ENCODE measurements at places on chromosomes 2 and 18.

DNA sequence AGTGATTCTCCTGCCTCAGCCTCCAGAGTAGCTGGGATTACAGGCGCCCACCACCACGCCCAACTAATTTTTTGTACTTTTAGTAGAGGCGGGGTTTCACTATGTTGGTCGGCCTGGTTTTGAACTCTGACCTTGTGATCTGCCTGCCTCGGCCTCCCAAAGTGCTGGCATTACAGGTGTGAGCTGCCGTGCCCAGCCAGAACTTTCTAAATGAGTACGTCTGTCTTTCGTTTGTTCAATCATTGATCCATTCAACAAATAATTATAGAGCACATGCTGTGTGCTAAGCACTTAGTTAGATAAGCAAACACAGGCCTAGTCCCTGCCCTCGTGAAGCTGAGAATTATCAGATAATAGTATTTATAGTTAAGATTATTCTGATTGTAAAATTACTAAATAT, 56.5 kb downstream of the TTC39C start:
- DNase-seq, result no peak

DNA sequence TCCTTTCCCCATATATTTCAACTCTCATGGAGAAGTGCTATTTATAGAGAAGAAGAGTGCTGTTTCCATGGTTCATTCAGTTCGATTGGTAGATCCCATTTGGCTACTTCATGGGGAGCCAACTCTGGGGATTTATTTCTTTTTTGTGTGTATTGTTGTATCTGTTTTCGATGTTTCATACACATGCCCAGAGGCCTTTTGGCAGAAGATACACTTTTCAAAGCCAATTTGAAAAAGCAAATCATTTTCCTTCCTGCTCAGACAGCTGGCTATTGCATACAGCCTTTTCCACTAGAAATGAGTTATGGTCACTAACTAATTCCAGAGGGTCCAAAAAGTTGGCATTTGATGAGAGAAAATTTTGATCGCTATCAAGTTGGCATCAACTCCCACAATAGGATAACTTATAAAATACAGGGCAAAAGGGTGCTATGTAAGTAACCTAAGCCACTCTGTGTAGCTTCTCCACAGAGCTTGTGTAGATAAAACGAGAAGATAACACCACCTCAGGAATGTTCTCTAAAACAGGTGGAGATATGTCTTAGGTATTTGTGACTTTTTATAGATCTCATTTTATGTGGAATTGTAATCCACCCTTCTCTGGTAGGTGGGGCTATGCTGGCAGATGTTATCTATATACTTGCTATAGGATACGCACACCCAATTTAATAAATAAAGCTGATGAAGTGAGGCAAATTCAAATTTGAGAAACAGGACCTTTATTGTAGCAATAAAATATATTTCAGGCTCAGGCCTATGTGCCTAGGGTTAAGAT, 798.5 kb downstream of the SATB2 start:
- DNase-seq, result no peak

DNA sequence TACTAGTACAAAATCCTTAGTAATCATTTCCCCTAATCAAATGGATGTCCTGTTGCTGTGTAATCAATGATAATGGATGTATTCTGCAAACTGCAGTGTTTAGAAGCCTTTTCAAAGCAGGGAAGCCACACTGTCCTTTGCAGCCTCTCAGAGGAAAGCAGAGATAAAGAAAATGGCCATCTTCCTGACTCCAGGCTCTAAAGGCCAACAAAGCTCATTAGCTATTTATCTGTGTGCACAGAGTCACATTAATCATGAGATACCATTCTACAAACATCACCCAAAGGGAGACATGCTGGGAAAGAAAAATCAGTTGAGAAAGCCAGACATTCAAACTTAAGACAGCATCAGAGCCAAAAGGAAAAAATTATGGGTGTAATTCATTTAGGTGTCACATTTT, 165.0 kb downstream of the RAD51AP2 start:
- DNase-seq, result no peak

DNA sequence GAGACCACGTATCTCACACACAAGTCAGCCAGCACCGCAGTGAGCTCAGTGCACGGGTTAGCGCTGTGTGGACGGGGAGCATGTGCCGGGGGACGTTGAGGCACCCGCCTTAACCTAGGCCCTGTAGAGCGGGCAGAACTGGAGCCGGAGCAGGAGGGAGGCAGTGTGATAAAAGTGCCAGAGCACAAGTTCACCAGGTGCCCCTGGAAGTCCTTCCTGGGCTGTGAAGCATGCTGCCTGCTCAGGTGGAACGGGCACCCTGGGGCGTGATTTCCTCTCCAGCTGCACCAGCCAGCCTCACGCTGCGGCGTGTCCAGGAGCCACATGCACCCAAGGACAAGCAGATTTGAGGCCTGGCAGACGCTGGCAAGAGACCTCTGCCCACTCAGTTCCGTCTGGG, 50.3 kb downstream of the ITGB1BP1 start:
- no peak for DNase-seq

- no peak for DNase-seq
Measured at GRCh38 chr18:28963481-28963880, 786.6 kb upstream of the CDH2 start.

DNA sequence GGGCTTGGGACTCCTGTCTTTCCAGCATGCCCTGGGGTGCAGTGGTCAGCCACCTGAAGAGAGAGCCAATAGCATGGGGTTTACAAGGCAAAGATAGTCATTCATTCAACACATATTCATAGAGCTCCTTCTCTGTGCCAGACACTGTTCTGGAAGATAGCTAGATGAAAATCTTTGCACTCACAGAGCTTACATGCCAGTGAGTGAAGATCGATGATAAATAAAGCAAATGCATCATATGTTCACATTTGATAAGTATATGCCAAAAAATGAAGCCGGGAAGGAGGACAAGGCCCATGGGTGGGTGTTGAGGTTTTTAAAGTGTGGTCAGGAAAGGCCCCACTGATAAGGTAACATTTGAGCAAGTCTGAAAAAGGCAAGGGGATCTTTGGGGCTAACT, 130.8 kb upstream of the CDCA7 start:
- no peak for DNase-seq

DNA sequence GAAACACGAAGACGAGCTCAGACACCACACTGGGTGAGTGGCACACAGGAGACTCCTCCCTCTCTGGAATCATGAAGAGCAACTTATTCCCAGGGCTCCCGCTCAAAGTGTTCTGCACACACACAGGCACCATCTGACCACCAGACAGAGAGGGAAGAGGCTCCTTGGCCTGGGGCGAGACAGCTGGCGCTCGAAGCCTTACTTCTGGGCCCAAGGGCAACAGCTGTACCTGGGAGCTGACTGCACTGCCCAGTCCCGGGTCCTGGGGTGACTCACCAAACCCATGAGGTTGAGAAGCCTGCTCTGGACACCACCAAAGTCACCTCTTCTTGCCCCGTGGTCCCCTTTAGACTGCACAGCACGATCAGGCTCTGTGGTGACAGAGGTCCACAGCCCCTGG, 42.4 kb downstream of the ADCY3 start:
- DNase-seq, result no peak

- DNase-seq, result no peak
Measured at GRCh38 chr18:49447810-49448745, 12.4 kb downstream of the DYM start.

DNA sequence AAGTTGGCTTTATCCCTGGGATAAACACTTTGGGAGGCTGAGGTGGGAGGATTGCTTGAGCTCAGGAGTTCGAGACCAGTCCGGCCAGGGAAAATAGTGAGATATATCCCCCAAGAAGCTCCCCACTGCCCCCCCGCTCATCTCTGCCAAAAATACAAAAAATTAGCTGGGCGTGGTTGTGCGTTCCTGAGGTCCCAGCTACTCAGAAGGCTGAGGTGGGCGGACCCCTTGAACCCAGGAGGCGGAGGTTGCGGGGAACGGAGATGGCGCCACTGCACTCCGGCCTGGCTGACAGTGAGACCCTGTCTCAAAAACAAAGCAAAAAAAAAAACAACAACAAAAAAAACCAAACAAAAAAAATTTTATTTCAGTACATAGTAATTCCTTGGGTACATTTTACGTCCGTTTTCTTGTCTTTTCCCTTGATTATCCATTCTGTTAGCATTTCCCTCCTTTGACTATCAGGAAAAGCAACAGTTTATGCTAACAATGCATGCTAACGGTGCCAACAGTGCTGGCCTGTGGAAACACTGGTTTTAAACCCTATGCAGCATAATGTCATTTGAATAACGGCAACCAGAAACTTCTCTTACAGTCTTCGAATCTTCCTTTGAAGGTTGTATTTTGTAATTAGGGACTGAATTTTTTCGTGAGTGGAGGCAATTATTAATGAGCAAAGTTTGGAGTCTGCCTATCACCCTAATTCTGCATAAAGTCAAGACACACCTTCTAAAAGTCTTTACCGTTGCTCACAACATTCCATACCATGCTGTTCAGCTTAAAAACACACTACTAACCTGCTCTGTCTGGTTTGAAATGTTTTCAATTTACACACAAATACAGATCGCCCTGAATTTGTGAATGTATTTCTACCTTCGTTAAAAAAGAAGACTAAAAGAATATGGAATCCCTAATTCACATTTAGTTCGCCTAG, 721 bp upstream of the MIB1 start:
- no peak for DNase-seq

- DNase-seq, result no peak
Measured at GRCh38 chr2:106904242-106904641, 18.3 kb upstream of the ST6GAL2 start.

DNA sequence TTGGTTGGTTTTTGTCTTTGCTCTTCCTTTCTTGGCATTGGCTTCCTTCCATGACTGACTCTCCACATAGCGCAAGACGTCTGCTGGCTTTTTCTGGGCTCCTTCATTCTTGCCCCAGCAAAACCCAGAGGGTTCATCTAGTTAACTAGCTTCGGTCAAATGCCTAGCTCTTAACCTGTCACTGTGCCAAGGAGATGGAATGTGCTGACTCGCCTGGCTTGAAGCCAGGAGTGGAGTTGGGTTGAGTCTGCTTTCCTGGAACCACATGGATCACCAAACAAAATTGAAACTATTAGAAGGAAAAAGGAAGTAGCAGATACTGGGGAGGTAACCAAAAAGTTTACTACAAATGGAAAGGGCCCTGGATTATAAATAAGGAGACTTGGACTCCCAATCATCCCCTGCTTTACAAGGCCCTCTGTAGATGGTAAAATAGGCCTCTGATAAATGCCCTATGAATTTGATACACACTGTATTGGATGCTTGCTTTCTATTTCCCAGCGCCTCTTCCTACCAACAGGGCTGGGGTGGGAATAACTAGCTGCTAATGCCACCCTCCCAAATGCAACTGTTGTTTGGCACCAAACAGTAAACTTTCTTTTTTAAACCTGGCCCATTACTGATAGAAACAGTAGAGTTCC, 11.3 kb downstream of the MALT1 start:
- no peak for DNase-seq

GRCh38 chr2:178920916-178921513, 113.8 kb upstream of the TTN start:
- no peak for DNase-seq
